ENCODE measurements at places on chromosomes 2 and 18. TPM values are rescaled to one million over a fixed set of nuclear protein-coding genes. Genes with fewer than 3 reads are reported as not detected.

OR6B2 gene
- 2.8 TPM for total RNA-seq

UCN gene
- 15.1 TPM for total RNA-seq

PIKFYVE gene
- total RNA-seq: 36.9 TPM

NAB1 gene
- total RNA-seq: 63.3 TPM

VWA3B gene
- not detected for total RNA-seq

LYG1 gene
- total RNA-seq: 0.66 TPM

DNA sequence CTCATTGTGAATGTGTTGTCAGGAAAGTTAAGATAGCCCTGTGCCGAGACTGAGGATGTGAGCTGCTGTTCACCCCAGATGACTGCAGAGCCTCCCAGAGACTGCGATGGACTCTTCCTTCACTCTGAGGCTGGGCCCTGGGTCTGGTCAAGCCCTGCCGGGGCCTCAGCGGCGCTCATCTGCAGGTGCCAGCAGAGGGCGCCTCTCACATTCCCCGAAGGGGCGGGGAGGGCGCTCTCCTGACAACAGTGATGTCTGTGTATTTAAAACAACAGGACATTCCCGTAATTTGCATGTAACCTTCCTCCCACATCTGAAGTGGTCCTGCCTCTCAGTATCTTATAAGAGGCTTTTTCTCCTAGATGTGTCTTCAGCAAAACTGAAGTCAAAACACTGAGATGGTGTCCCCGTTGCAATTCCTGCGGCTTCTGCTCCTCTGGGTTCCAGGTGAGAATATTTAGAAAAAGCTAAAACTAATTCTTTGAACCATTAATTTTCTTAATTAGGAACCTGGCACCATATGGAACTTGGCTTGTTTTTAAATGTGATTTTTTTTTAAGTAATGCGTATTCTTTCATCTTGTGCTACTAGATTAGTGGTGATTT, 1377.9 kb downstream of the RPIA start:
- no peak for DNase-seq

DNA sequence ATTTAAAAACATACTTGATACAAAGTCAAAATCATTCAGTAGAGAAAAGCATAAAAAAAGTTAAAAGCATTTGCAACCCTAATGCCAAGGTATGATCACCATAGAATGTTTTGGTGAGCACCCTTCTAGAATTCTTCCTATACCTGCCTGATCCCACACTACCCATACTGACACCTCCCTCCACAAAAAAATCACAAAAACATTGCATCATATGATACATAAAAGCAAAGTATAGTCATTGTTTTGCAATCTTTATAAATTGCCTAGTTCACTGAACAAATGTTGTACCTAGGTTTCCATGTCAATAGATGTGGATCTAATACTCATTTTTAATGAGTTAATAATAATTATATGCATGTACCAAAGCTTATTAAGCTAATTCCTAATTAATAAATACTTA, 54.1 kb downstream of the SLC9A4 start:
- no peak for DNase-seq

GRCh38 chr2:176174382-176174823, 14.1 kb upstream of the HOXD1 start:
- no peak for DNase-seq

GRCh38 chr18:25244924-25245698, 106.9 kb downstream of the ZNF521 start:
- DNase-seq: no peak

GRCh38 chr2:146135245-146135644, 1615.3 kb upstream of the ZEB2 start:
- DNase-seq: no peak

DNA sequence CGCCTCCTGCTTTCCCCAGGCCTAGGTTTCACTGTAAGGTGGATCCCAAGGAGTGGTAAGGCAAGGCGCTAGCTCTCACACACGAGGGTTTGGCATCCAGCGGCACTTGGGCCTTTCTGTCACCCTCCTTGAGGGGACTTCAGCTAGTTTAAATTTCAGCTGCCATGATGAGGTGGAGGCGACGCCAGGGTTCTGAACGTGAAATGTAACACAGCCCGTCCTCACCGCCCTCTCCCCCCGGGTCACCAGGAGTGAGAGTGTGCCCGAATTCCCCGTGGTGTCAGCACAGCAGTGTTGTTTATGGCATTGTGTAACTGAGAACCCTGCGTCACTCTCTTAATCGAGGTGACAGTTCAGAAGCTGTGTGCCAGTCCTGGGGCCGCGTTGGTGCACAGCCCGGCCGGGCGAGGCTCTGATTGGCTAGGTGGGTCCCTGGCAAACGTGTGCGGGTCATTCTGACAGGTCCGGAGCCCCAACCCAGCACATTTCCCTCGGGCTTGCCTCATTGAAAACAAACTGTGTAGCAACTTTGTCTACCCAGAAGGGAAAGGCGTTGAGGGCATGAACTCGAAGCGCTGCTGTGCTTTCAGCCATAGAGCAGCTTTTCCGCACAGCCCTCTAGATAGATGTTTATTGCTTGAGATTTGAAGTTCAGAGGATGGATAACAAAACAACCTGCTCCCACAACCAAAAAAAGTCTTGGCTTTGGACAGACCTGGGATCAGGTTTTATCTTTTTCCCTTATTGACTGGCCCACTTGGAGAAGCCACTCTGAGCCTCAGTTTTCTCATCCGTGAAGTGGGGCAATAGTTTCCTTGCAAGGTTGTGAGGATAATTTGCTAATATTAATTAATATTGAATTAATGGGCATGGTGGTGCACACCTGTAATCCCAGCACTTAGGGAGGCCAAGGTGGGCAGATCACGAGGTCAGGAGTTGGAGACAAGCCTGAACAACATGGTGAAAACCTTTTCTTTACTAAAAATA, 4.9 kb downstream of the CIDEA start:
- no peak for DNase-seq

- no peak for DNase-seq
These were observed 400.3 kb upstream of the TRIB2 start for GRCh38 chr2:12316476-12316875.

GRCh38 chr2:128714285-128714684, 395.6 kb upstream of the HS6ST1 start:
- DNase-seq: peak; percentile 5

DNA sequence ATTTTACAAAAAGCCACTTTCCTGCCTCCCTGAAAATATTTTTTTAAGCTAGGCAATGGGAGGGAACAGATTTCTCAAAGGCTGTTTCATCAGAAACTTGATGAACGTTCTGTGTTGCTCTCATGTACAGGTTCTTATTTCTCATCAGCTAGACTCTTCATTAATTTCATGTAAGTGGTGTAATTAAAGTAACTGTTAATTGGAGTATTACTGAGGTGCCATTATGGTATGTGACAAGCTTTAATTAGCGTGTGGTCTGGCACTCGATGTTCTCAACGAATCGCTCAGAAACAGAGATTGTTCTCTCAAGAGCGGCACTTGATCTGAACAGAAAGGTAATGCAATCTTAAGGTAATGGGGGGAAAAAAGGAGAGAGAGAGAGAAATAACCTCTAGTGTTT, 81.9 kb upstream of the MYCN start:
- DNase-seq: no peak

GRCh38 chr2:102297891-102298290, 13.5 kb upstream of the IL1RL1 start:
- no peak for DNase-seq

GRCh38 chr2:182090486-182090885, 104.8 kb downstream of the PPP1R1C start:
- no peak for DNase-seq

GRCh38 chr2:59182249-59182648, 941.1 kb upstream of the FANCL start:
- no peak for DNase-seq

DNA sequence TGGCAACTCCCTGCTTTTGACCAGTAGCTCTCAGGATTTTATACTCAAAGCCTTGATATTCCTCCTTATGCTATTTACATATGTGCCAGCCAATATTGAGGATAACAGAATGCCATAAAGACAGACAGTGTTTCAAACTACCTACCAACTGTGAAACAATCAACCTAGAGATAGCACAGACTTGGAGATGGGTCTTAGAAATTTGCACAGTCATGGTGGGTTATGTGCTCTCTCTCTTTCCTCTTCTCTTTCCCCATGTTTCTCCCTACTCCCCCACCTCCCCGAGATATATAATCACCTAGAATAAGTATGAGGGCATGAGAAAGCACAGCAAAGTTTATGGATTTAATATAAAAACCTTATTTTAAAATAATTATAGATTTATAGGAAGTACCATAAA, 24.2 kb upstream of the SUCLG1 start:
- no peak for DNase-seq
